ENCODE measurements at places on chromosomes 7 and 10.

DNA sequence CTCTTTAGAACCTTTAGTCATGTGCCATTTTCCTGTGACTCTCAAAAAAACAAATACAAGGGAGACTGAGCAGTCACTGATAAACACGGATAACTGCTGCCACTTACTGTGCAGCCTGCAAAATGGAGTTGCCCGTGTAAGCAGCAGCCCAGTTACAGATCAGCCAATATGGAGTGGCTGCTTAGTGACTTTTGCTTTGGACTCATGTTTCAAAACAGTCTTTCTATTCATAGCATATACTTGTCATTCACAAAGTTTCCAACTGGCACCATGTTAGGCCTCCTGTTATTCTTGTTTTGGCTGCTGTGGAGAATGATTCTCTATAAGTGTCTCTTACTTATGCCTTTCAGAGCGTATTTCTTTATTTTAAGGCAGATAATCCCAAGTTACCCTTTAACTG lies 3.0 kb downstream of the FAM204A start:
- DNase-seq: no peak

DNA sequence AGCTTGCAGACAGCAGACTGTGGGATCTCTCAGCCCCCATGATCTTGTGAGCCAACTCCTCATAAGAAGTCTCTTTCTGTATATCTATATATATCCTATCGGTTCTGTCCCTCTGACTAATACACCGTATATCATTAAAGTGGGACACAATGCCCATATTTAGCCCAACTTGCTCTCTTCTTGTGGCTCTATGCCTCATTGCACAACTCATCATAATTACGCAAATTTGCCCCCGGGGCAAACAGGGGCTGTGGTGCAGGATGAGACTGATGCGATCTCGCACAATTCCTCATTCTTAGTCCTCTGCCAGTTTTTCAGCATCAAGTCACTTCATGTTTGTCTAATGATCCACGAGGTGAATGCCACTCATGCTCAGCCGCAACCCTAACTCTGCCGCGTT lies 183.2 kb downstream of the PRPF18 start:
- peak; percentile 99 for DNase-seq

- DNase-seq: no peak
These were observed 9.0 kb upstream of the ADAP1 start for GRCh38 chr7:963236-964078.

DNA sequence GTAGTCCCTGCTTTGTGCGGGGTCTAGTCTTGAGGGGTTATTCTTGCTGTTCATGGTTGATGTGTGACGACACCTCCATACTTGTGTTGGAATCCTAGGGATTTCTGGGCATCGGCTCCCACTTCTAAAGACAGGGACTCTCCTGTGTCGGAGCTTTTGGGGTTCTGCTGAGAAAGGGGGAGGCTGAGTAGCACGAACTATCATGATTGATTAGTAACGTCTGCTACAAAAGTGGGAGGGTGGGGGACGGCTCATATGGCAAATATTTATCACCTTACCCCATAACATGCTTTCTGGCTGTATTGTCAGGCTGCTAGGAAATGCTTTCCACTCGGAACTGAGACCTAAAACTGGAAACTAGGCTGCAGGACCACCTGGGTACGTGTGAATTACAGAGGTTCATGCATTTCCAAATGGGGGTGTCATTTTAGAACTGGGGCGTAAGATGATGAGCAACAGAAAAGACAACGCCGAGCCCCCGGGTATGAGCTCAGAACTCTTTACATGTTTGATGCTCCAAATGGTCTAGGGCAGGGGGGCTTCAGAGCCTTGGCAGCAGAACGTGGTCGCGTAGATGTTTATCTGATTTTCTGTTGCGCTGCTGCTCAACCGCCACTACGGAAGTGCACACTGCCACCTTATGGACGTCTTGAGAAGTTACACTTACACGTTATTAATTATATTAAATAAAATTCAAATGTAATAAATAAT lies 15.1 kb upstream of the NME8 start:
- peak; percentile 63 for DNase-seq

DNA sequence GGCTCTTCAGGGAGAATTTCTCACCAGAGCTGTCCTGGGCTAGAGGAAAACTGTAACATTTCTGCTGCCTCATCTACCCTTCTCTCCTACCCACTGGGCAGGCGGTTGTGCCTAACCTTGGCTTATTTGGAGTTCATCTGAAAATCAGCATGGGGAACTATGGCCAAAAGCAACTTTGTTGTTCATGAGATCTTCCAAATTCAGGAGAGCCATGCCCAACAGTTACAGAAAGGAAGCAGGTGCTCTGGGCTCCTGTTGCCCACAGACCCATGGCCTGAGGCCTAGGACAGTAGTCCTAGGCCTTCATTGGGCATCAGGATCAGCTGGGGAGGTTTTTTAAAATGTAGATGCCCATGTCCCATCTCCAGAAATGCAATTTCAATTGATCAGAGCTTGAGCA lies 85.2 kb downstream of the GRID1 start:
- DNase-seq: no peak

- no peak for DNase-seq
These were observed 2.5 kb downstream of the UNC5B start for GRCh38 chr10:71214641-71215559.

- no peak for DNase-seq
These were observed 315.8 kb downstream of the HPSE2 start for GRCh38 chr10:98919899-98920298.

DNA sequence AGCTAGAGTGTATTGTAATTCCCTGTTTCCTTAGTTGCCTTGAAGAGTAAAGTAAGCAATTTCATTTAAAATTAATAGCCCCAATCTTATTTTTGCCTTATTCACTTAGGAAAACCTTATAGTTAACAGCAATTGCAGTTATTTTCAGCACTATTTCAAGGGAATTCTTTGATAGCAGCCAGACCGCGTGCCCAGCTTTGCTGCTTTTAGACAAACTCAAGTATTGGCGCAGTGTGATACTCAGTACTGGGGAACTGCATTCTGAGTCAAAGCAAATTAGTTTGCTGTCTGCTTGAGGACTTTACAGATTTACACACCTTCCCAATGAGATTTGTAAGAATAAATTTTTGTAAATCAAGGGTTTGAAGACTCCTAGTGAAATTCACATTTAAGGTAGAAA lies 21.2 kb downstream of the PRKG1 start:
- DNase-seq: no peak

GRCh38 chr10:114825513-114826253 lies 4.1 kb downstream of the FHIP2A start:
- DNase-seq: peak; percentile 51

DNA sequence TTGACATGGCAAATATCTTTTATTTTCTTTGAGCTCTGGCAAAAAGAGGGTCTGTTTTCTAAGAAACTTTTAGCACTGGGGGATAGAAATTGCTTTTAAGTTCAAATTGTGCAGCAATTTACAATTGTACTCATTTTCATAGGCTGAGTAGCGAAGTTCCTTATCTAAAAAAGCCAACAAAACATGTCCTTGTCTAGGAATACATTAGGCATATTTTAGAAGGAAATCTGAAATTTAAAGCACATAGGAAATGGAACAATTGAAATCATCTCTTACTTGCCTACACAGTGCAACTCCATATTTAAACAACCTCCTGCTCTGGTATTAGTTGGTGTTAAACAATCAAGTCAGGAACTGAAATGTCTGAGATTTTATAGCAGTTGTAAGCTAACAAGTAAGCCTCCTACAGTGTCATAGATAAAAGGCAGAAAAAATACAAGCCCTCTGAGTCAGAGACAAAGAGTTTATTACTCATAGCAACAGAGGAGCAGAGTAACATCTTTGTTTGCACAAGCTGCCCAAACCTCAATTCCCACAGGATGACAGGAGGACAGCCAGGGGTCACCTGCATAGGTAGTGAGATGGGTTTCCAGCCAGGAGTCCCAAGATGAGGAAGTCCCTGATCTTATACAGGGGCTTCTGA lies 280.2 kb upstream of the HGF start:
- peak; percentile 80 for DNase-seq

GRCh38 chr7:158432369-158433341 lies 155.0 kb downstream of the PTPRN2 start:
- DNase-seq: peak; percentile 92

DNA sequence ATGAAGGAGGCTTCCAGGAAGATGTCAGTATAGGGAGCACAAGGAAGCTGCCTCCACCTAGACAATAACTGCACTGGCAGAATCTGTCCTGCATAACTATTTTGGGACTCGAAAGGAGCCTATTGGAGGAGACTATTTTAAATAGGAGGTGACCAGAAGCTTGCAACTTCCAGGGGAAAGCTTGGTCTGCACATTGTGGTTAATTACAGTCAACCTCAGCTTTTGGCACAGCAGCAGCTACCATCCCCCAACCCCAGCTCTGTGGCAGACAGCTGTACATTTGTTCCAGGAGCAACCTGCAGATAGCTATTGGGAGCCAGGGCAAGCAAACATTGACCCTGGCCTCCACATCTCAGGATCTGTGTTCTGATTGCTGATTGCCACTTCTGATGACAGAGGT lies 46.3 kb upstream of the NANOS1 start:
- DNase-seq: no peak

DNA sequence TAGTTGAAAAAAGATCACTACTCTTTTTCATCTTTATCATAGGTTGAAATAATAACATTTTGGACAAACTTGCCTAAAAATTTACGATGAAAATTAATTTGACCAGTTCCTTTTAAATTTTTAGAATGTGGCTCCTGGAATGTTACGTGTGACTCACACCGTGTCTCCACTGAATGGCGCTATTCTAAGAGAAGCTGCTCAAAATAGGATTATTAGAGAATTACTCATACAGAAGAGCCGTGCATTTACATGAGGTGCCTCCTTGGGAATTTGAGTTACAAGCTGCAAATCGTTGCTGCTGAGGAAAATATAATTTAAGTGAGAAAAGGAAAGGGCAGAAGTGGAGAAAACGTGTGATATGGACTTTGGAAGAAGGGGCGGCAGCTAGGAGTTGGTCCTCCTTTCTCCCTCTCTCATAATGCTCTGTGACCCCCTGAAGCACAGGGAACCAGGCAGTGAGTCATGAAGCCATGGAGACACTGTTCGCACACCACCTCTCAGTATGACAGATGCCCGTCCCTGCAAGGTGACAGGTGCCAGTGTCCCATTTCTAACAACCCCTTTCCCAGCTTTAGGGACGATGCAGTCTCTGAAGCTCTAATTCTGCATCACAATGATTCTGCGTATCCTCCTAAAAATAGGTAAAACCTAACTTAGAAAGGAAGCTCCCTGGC lies 323.2 kb upstream of the COBL start:
- no peak for DNase-seq

DNA sequence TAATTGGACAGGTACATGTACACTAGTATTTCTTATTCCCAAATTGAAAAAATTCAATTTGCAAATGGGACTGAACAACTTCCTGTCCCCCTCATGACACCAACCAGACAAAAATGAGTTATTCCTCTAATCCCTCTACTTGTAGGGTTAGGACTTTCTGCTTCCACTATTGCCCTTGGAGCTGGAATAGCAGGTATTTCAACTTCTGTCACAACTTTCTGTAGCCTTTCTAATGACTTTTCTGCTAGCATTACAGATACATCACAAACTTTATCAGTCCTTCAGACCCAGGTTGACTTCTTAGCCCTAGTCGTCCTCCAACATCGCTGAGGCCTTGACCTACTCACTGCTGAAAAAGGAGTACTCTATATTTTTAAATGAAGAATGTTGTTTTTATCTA lies 6.4 kb downstream of the CYP3A7 start:
- peak; percentile 74 for DNase-seq

- no peak for DNase-seq
These were observed 1292.0 kb downstream of the XPNPEP1 start for GRCh38 chr10:108631332-108631731.

DNA sequence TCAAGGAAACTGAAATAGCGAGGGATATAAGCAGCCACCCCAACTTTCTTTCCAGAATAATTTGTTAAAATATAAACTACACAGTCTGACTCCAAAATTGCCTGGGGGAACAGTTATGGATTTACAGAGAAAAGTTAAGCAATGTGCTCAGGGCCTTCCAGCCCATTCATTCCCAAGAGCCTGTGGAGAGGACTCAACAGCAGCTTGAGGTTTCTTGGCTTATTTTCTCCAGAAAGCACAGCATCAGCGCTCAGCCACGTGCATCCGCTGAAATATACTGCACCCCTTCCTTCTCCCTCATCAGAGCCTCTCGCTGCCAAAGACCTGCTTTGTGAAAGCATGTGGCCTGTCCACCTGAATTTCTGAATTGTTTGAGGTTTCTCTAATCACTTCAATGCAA lies 375.2 kb upstream of the VWC2 start:
- no peak for DNase-seq

DNA sequence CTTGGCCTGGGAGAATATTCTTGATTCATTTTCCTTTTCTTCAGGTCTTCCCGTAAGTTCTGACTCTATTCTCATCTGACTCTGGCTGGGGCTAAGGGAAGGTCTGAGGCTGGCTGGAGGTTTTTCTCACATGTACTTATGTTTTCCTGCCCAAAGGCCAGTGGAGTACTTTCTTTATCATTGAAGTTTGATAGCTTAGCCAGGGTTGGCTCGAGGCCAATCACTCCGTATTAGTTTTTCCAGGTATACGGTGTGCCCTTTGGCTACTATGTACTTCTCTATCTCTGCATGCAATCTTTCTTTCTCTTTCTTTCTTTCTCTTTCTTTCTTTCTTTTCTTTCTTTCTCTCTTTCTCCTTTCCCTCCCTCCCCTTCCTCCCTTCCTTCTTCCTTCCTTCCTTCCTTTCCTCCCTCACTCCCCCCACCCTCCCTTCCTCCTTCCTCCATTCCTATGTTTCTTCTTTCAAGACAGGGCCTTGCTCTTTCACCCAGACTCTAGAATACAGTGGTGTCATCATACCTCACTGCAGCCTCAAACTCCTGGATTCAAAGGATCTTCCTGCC lies 26.8 kb upstream of the VKORC1L1 start:
- no peak for DNase-seq

GRCh38 chr10:29102636-29103035 lies 186.2 kb upstream of the LYZL1 start:
- DNase-seq: no peak

DNA sequence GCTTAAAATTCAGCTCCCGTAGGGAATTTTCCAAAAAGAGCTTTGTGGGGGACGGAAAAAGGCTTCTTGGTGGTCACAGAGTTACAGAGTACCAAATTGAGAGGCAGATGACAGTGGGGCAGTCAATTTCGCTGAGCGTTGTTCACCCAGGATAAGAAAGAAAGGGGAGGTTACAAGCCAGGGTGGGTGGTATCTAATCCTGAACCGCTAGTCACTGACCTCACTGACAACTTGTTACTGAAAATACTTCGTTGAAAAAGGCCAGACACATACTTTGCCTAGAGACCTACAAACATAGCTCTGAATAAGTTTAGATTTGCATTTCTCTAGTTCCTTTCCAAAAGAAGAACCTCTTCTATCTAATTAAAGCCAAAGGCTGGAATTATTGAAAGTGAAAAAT lies at the start of gene CTNNA3:
Gene CTNNA3 (minus strand): TSS at position 167 of the 400 bp plus-strand sequence.
- no peak for DNase-seq

DNA sequence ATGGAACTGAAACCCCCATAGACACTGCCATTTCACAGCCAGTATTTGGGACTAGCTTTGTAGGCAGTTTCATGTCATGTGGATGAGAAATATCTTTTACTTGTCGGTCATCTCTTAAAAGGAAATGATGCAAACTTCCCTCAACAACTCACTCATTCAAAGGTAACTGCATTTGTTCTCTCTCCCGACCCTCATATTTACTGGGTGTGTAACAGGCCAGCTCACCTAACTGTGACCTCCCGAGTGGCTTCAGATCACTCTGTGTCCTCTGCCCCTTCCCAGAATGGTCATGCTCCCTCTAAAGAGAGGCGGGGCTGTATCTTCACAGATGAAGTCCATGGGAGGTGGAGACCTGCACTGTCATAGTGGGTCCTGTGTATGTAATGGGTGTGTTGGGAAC lies 14.7 kb downstream of the LRRC18 start:
- DNase-seq: no peak

- DNase-seq: no peak
These were observed 258.5 kb downstream of the PTPRN2 start for GRCh38 chr7:158329014-158329610.
